ENCODE measurements at places on chromosomes 16 and 17. TPM values are rescaled to one million over a fixed set of nuclear protein-coding genes. Genes with fewer than 3 reads are reported as not detected.

Gene SDR42E1
- total RNA-seq: not detected

Gene PPY
- not detected for total RNA-seq

Gene ZDHHC1
- 9.2 TPM for total RNA-seq

Gene NXPH3
- total RNA-seq: 0.16 TPM

Gene TIGD7
- total RNA-seq: 2.8 TPM

Gene ADAD2
- total RNA-seq: not detected

Gene HIGD1B
- not detected for total RNA-seq

Gene FAM20A
- 2.2 TPM for total RNA-seq

Gene ACE
- total RNA-seq: 16.0 TPM

Gene SPATA22
- not detected for total RNA-seq

Gene ABCC11
- total RNA-seq: not detected

Gene SRCAP
- 13.1 TPM for total RNA-seq

Gene SEPTIN12
- not detected for total RNA-seq

Gene LDHD
- total RNA-seq: 5.4 TPM

Gene MMP25
- not detected for total RNA-seq

Gene PYY
- not detected for total RNA-seq

Gene ATP2A1
- total RNA-seq: under 0.01 TPM

Gene RMI2
- 3.4 TPM for total RNA-seq

Gene ST6GALNAC1
- total RNA-seq: 0.54 TPM

Gene IKZF3
- not detected for total RNA-seq

Gene TMEM186
- 5.2 TPM for total RNA-seq

Gene MARCHF10
- total RNA-seq: 0.90 TPM

Gene FNDC8
- not detected for total RNA-seq

Gene SLC35G6
- not detected for total RNA-seq

Gene RNF43
- total RNA-seq: not detected

Gene SNX11
- 8.3 TPM for total RNA-seq

Gene BRICD5
- total RNA-seq: 0.49 TPM

Gene OMG
- not detected for total RNA-seq

Gene SOX8
- total RNA-seq: 5.4 TPM

Gene WRAP53
- total RNA-seq: 7.9 TPM

Gene JPH3
- total RNA-seq: not detected

Gene MT1A
- total RNA-seq: 6.9 TPM

Gene CACNG4
- not detected for total RNA-seq

Gene C17orf67
- 0.16 TPM for total RNA-seq

Gene CHAD
- not detected for total RNA-seq

Gene TAC4
- total RNA-seq: not detected

Gene TBC1D3
- 2.3 TPM for total RNA-seq

Gene TLCD3B
- total RNA-seq: not detected

Gene CCR7
- total RNA-seq: not detected

Gene HEATR9
- total RNA-seq: not detected

Gene TMIGD1
- total RNA-seq: not detected

Gene SCNN1G
- total RNA-seq: not detected

Gene KRTAP4-3
- total RNA-seq: not detected

Gene CD300H
- total RNA-seq: not detected

Gene KCNH6
- total RNA-seq: not detected

Gene RAB11FIP4
- total RNA-seq: under 0.01 TPM

Gene SPNS1
- total RNA-seq: 50.9 TPM

Gene TERB1
- total RNA-seq: not detected

Gene ITGAX
- total RNA-seq: not detected

Gene CNGB1
- not detected for total RNA-seq

Gene TEKT1
- total RNA-seq: not detected

Gene C16orf96
- not detected for total RNA-seq

Gene TNRC6C
- 2.3 TPM for total RNA-seq

Gene TP53TG3
- not detected for total RNA-seq

Gene RAMP2
- 1.4 TPM for total RNA-seq

Gene SOST
- not detected for total RNA-seq
